Cortex of kidney (tissue), 1 donor: ENCODE measurements at places on chromosomes 3 and 15.

DNA sequence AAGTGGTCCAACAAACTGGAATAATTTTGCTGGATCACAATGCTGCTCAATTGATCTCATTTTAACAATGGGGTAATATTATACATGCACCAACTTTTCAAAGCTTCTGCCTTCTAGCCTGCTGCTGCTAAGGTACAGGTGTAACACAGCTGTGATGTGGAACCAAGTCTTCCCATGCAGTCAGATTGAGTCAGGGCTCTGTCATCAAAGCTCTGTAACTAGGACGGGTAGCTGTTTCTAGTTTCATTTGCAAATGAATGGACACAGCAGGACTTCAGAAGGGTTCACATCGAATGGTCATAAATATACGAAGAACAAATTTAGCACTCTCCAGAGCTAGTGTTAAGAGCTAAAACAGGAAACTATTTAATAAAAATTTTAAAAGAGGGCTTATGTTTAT, 189.2 kb downstream of the USP13 start:
- no peak for DNase-seq

GRCh38 chr3:85835857-85836440, 877.2 kb downstream of the CADM2 start:
- DNase-seq: no peak

GRCh38 chr3:112085735-112086075, 484 bp upstream of the C3orf52 start:
- DNase-seq: no peak

GRCh38 chr3:170806676-170807075, 63.3 kb downstream of the RPL22L1 start:
- no peak for DNase-seq

- no peak for DNase-seq
These were observed 8.2 kb downstream of the SLC2A2 start for GRCh38 chr3:171018156-171018935.

DNA sequence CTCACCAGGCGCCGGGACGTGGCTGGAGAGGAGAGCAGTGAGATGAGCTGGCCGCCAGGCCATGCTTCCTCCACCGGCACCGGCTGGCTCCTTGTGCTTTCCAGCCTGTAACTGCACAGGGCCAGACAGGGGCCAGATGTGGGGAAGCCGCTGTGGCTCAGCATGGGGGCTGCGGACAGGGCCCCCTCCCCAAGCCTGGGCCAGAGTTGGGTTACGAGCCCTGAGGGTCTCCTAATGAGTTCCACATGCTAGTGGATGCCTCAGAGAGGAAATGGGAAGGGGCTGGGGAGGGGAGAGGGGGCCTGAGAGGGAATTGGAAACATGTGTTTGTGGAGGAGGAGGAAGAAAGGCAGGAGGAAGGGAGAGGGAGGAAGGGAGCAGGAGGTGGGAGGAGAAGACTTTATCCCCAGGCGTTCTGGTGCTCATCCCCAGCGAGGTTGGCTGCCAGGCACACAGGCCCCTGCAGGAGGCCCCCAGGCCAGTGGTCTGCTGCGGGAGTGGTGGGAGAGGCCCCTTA, 11.7 kb upstream of the DUSP7 start:
- no peak for DNase-seq

DNA sequence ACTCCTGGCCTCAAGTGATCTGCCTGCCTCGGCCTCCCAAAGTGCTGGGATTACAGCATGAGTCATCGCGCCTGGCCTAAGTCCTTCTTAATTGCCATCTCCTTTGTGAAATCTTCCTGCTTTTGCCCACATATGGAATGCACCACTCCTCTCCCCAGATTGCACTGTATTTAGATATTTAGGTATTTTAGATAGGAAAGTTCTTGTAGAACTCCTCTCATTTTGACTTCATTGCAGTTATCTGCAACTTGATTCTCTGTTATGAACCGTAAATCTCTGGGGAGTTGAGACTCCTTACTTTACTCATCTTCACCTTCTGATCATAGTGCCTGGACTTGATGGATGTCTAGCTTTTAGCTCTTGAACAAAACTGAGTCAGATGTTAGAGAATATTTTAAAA, 150.7 kb downstream of the AKAP13 start:
- no peak for DNase-seq

DNA sequence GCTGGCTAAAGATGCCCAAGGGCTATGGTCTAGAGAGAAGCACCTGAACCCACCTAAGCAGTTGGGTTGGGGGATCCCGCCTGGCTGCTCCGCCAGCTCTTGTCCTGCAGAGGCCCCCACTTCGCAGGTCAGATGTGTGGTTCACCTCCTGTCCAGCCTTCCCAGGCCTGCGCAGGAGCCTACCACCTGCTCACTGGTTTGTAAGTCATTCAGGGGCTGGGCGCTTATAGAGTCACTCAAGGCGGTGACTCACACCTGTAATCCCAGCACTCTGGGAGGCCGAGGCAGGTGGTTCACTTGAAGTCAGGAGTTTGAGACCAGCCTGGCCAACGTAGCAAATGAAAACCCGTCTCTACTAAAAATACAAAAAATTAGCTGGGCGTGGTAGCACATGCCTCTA, 3.9 kb upstream of the FURIN start:
- DNase-seq: no peak

GRCh38 chr3:156472684-156473083, 82.2 kb downstream of the SSR3 start:
- no peak for DNase-seq

- DNase-seq: no peak
These were observed 25.3 kb upstream of the PIAS1 start for GRCh38 chr15:68028888-68029207.

DNA sequence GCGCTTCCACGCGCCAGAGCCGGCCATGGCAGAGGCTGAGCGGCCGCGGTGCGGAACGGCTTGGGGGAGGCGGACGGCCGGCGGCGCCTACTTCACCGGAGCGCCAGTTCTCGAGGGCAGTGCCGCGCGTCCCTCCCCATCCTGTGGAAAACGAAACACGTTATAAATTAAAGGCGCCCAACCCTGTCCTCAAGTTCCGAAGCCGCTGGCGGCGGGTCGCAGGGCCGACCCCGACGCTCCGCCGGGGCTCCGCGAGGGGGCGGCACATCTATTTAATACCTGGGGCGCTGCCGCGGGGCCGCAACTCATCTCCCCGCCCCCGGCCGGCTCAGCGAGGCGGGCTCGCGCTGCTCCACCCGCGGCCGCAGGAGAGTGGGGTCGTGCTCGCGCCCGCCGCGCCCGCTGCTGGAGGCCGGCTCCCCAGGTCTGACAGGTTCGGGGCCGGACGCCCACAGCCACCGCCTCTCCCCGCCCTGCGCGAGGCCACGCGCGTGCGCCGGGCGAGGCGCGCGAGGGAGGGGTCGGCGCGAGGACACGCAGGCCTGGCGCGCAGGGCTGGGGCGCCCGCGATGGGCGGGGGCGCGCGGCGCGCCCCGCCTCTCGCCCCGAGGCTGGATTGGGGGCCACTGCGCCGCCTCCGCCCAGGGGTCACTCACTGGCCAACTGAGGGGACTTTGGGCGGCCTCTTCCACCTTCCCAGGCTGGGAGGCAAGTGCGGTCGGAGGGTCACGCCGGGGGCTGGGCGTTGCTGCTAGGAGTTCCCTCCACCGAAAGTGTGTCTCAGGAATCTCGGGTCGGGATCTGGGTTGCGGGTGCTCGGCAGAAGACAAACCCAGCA, at the start of gene SLC30A4:
Gene SLC30A4 (minus strand): TSS at position 428 of the 838 bp plus-strand sequence. CDS start 401 bp downstream, at position 27.
- DNase-seq: no peak

- DNase-seq: no peak
These were observed 277.4 kb upstream of the NR2E3 start for GRCh38 chr15:71532994-71533393.

DNA sequence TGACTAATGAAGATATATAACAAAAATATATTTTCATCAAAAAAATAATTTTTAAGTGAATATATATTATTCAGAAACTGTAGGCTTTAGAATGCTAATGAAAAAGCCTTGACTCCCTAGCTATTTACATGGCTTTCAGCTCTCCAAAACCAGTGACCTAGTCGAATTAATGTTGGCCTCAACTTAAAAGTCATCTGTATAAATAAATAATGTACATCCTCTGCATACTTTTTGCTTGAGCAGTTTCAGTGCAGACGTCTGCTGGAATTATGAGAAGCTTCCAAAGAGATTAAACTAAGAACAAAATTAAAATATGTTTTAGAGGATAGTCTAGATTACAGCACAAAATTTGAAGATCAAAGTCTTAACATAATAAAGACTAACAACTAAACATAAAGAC, 520.4 kb upstream of the ALCAM start:
- DNase-seq: no peak

- DNase-seq: no peak
These were observed 58.7 kb upstream of the CHST2 start for GRCh38 chr3:143060906-143061305.

GRCh38 chr15:77974416-77975331, 102.8 kb downstream of the TBC1D2B start:
- DNase-seq: no peak

GRCh38 chr3:124664804-124665203, 65.4 kb upstream of the UMPS start:
- DNase-seq: no peak

DNA sequence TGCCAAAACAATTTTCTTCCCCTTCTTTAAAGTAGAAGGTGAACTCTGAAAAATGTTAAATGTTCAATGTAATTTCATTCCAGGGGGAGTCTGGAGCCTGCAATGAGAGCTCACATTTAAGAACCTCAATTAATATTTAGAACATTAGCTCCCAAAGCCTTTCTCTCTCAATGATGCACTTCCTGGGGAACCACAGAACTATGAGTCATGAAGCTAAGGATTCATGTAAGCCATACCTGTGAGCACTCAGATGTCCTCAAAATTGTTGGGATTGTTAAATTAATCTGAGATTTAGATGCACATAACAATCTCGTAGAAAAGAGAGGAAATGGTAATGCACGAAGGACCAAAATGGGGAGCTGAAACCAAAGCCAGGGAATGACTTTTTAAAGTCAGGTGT, 244.2 kb upstream of the LRIG1 start:
- DNase-seq: no peak

GRCh38 chr3:78900880-78901279, 866.9 kb downstream of the ROBO1 start:
- DNase-seq: no peak

DNA sequence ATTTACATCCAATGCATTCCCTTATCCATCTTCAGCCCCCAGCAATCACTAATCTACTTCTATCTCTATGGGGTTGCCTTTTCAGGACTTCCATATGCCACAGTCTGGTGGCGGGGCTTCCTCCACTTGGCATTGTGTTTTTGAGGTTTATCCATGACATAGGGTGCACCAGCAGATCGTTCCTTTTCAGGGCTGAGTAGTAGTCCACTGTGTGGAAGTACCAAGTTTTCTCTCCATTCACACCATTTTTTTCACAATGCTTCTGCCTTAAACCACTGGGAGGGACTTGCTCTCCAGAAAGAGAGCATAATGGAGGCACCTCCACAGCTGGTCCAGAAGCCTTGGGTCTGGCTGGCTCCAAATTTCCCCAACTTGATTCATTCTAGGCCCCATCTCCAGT, 144.0 kb upstream of the IQSEC1 start:
- no peak for DNase-seq

- DNase-seq: no peak
These were observed 14.7 kb downstream of the TIMP4 start for GRCh38 chr3:12143949-12144504.

- DNase-seq: no peak
These were observed 41.9 kb downstream of the MRPS25 start for GRCh38 chr3:15023249-15023648.

DNA sequence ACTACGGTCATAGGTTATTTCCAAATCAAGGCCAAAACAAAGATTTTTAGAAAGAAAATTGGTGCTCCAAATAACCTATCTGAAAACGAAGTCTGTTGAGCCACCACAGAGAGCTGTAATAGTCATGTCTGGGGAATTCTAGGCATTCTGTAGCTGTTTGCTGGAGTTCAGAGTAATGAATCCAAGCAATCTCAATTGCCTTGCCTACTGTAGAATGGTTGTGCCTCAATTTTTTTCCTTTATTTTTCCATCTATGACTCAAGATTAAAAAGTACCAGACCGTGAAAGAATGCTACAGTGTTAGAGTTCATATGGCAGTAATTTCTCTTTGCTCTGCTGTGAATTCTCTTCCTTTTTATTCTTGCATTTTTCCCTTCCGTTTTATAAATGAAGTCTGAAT, 1007.2 kb upstream of the ALCAM start:
- DNase-seq: no peak

DNA sequence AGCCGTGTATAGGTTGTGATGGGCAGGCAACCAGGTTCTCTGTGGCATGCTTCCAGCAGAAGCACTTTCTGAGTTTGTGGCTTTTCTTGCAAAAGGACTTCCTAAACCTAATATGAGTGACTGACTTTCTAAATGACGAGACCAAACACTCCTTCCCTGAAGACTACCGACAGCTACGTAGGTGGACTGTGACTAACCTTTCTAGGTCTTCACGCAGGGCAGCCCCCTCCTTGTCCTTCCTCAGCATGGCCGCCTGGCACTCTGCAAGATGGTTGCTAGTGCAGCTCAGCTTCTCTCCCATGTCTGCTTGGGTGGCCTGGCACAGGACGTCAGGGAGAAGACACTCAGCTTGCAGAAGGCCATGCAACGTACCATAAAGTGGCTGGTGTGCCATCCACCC, 20.9 kb downstream of the CXCR6 start:
- no peak for DNase-seq

DNA sequence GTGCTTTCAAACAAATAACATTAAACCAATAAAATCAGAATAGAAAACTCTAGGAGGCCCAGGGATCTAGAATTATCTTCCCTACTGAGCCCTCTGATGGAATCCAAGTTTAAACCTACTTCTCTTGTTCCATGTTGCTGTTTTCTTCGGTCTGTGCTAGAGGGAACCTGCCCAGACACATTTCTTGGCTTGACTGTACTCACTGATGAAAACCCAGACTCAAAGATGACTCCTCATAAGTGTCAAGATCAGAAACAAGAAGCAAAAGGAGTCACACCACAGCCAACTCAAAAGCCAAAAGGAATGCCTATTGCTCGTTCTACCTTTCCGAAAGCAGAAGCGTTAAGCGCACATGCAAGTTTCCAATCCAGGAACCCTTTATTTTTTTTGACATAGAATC, 31.6 kb downstream of the SCAP start:
- no peak for DNase-seq

DNA sequence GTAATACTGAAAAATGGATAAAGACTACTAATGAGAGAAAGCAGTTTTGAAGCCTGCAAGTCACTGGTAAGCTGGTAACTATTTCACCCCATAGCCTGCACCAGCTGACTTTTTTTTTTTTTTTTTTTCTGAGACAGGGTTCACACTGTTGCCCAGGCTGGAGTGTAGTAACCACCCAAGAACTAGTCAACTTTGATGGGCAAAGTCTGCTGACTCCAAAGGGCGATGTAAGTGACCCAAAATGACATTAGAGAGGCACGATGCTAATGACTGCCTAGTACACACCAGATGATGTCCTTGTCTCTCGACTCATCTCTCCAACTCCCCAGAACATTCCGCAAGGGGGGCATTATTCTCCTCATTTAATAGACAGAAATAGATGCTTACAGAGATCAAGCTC, 12.9 kb upstream of the TMEM41A start:
- DNase-seq: no peak

DNA sequence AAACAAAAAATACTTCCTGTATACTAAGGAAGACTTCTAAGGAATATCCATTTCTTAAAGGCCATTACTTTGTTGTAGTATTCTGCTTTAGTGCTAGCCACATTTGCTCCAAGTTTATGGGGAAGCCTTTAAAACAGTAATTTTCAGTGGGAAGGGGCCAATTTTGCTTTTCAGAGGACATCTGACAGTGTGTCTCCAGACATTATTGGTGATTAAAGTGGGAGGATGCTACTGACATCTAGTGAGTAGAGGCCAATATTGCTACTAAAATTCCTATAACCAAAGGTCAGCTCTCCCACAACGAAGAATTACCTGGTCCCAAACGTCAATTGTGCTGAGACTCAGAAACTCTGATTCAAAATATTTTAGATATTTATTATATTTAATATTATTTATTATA, 24.8 kb downstream of the SLC28A2 start:
- DNase-seq: no peak

- DNase-seq: no peak
These were observed 7.4 kb downstream of the NKIRAS1 start for GRCh38 chr3:23909341-23909740.
